ENCODE measurements at places on chromosomes 3 and 15. TPM values are rescaled to one million over a fixed set of nuclear protein-coding genes. Genes with fewer than 3 reads are reported as not detected.
A peak's percentile ranks its signal among the peaks of the same experiment; 100 is the strongest.

- no peak for ATAC-seq
Measured at GRCh38 chr3:171908731-171909130, 65.6 kb downstream of the TMEM212 start.

DNA sequence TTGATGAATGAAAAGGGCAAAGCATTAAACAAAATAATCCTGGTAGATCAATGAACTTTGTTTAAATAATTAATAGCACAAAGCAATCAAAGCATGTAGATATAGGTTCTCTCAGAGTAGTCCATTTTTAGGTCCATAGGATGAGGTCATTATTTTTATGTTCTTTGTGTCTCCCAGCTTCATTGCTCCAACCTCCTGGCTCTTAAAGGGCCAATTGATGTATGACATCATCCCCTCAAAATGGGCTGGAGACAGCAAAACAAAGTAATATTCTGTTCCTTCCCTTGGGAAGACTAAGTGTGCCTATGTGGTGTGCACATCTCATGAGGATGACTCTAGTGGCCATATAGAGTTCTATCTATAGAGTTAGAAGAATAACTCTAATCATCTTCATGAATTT is 49.5 kb downstream of the HMG20A start:
- ATAC-seq: peak; percentile 96

DNA sequence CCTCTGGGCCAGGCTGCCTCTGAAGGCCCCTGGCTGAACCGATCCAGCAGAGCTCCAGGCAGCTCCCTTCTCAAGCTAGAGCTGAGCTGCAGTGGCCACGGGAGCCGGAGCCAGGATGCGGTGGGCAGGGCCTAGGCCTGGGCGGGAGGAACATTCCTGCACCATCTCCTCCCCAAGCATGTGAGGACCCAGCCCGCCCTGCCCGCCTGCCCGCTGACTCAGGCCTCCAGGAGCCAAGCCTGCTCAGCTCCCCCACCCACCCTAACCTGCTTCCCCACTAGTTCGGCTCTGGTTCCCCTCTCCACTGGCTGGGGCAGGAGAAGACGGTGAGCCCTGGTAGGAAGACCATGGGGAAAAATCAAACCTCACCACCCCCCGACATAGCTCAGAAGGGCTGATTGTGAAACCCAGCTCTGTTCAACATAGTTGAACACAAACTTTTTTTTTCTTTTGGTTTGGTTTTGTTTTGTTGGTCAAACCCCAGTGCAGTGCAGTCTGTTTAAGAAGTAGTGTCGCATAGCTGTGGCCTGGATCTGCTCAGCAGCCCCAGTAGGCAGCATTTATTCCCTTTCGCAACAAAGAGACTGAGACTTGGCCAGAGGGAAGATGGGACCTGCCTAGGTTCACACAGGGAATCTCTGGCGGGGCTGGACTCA is 13.5 kb downstream of the SNX33 start:
- ATAC-seq: peak; percentile 86

DNA sequence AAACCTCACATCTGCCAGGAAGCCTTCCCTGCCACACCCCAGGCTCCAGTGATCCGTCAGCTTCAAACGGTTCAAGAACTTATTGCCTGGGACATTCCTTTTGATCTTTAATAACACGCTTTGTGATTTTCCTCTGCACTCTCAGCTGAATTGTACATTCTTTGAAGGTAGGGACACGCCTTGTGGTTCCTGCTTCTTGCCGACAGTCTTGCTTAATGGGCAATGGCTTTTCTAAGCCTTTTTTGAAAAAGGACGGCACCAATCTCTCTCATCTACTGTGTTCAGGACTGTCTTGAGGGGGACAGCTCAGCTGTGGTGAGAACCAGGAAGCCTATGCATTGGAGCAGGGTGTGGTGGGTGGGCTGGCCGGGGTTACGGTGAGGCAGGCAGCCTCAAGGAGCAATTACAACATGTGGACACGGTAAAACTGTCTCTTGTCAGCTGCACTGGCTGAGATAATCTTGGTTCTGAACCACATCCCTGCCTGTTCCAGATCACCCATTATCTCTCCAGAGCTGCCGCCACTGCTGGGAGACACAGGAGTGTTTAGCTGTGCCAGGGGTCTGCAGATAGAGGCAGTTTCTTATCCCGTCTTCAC is 46.0 kb upstream of the GLCE start:
- peak; percentile 58 for ATAC-seq

DNA sequence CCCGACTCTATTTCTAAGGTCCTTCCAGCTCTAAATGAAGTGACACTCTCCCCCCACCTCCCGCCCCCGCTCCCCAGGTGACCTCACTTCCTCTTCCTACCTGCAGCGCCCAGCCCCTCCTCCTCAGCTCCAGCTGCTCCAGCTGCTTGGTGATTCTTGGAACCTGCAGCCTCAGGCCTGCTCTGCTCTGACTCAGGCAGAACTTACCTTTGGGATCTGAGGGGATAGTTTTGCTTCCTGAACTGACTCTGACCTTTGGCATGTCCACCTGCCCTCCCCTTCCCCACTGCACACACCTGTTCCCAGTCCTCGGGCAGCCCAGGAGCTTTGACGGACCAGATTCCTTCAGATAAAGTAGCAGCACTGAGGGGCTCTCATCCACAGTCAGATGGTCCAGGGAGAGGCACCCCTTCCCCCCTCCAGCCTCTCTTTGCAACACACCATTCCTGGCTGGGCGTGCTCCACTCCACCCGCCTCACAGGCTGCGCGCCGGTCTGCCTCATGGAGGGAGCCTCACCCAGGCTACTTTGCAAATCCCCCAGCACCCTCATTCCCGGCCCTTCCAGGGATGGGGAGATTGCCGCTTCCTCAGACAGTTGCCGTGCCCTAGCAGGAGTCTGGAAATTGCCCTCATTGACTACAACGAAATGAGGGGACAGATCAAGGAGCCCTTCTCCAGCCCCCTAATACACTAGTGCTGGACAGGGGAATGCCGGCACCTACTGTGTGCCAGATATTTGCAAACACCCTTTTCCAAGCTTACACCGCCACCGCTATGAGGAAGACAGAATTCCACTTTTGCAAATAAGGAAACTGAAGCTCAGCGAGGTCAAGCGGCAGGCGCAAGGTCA is 692 bp upstream of the C15orf39 start:
- peak; percentile 2 for ATAC-seq

DNA sequence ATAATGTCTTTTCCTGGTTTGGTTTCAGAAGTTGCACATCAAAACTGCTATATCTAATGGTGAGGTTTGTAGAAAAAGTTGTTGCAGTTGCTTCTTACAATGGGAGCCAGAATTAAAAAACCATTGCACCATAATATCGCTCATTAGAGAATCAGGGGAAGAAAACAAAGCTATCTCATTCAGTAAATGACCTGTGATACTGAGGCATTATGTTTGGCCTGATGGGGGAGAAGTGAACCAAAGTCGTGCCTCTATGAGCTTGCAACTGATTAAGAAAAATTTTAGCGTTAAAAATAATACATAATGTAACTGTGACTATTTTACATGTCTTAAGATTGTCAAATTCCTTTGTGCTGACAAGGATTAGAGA is 60.2 kb upstream of the ARHGEF26 start:
- peak; percentile 40 for ATAC-seq

- ATAC-seq: peak; percentile 50
Measured at GRCh38 chr3:101936419-101937356, 87.4 kb downstream of the NFKBIZ start.

Gene GYG1
- 30.4 TPM for total RNA-seq

DNA sequence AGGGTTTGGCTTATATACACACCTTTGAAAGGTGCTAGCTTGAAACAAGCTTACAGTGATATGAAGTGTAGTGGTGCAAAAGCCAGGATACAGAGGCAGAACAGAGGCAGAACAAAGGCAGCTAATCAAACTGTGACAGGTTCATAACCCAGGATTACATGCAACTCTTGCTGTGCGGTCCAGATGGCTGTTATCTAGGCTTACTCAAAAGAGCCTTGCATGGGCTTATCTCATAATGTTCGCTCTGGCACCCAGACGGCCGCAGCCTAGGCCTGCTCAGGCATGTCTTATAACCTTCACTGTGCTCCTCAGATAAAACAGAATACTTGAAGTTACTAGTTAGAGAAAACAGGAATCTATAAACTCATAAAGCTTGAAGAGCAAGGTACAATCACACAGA is 22.8 kb upstream of the NOX5 start:
- ATAC-seq: peak; percentile 76

DNA sequence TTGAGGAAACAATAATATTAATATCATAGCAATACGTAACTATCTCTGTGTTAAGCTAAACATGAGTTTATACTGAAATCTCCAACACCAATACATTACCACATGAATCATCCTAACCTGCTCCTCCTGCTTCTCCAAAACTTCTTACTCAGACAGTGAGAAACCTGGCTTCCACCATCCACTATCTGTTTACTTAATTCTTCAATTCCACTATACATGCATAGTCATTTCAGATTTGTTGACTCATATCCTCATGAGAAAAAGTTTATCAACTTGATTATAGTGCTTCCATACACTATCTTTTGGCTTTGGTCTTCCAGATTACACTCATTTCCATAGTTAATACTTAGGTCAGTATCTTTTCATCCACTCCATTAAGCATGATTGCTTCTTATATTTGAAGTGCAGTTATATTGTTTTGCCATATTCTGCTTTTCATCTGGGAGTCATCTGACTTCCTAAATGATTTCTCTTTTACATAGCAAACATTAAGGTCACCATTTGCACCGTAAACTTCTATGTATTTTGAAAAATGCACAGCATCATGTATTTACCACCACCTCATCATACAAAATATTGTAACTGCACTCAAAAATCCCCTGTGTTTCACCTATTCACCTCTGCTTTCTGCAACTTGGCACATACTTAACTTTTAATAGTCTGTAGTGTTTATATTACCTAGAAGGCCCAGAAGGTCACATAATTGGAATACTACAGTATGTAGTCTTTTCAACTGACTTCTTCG is 970.6 kb downstream of the DIPK2A start:
- no peak for ATAC-seq

Gene SAXO2
- total RNA-seq: 6.3 TPM

DNA sequence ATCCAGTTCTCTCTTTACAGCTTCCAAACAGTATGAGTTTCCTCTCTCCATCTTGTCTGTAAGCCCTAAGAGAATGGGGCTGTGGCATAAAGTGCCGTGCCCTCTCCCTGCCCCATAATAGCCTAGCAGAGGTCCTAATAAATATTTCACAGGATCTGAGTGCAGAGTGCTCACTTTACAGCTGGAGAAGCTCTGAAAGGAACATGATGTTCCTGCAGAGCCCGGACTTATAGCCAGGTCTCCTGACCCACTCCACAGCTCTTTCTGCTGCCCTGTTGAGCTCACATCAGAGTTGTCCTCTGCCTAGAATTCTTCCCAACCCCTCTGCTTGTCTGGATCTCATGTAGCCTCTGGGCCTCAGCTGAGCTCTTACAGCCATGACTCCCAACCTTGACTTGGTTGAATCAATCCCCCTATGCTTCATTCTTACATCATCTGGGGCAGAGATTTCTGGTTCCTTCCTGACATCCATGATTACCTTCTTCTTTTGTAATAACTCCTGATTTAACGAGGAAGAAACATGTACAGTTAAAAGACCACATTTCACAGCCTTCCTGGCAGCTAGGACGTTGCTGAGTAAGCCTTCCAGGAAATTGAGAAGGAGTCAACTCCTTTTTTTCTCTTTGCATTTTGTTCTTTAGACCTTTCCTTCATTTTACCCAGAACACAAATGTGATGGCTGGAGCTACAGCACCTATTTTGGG is 135.3 kb downstream of the RPLP1 start:
- ATAC-seq: no peak

All from motor neuron (in vitro differentiated cells).